ENCODE measurements at places on chromosomes 7 and 10.

GRCh38 chr7:152937282-152937681 is 177.7 kb downstream of the ACTR3B start:
- DNase-seq = no peak

DNA sequence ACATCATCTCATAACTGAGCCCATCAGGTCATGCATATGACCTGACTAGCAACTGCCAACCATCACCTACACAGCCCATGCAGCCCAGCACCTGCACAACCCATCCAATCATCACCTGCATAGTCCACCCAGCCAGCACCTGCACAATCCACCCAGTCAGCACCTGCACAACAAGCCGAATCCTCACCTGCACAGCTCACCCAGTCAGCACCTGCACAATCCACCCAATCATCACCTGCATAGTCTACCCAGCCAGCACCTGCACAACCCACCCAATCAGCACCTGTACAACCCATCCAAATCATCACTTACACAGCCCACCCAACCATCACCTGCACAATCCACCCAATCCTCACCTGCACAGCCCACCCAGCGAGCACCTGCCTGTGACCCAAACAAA is 33.4 kb upstream of the WDFY4 start:
- DNase-seq = no peak

- no peak for DNase-seq
Observed at GRCh38 chr10:4069491-4069890, 284.5 kb upstream of the KLF6 start.

DNA sequence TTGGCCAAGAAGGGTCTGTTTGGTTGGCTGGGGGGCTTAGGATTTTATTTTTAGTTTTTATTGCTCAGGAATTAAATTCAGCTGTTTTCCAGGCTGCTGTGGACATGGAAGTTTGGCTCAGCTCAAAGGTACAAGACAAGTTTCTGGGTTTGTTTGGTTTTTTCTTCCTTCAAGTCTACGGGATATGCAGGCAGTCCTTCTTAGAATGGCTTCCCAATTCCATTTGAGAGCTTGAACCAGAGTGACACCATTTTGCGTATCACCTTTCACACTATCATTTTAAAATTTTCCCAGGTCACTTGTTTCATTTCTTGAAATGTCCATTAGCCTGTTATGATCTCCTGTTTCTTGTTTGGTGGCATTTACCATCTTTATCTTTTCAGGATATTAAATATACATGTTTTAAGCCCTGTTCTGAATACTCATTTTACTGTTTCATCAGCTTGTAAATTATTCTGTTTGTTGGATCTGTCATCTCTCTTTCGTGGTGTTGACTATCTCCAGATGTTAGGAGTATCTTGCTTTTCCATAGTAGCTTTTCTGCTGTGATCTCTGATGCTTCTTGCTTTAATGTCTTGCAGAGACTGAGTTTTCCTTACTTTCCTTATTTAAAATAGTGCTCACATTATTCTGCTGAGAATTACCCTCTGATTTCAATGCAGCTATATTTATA is 9.4 kb upstream of the TMEM168 start:
- DNase-seq = no peak

Data from stimulated activated CD8-positive, alpha-beta memory T cell treated with anti-CD3 and anti-CD28 coated beads, Interleukin-15, amount 100 ng/mL, for 4 hours (primary cell).